ENCODE measurements at places on chromosomes 7 and 10.
A peak's percentile ranks its signal among the peaks of the same experiment; 100 is the strongest.

- DNase-seq, result no peak
Observed at GRCh38 chr7:151011097-151011409, 13.2 kb downstream of the ATG9B start.

- no peak for DNase-seq
Observed at GRCh38 chr10:98489561-98490481, 43.1 kb upstream of the HPS1 start.

- no peak for DNase-seq
Observed at GRCh38 chr7:77918676-77919075, 120.1 kb downstream of the PHTF2 start.

- DNase-seq, result no peak
Observed at GRCh38 chr10:6953271-6953801, 373.3 kb upstream of the PRKCQ start.

GRCh38 chr7:83806538-83806937 lies 157.6 kb upstream of the SEMA3E start:
- DNase-seq, result no peak

DNA sequence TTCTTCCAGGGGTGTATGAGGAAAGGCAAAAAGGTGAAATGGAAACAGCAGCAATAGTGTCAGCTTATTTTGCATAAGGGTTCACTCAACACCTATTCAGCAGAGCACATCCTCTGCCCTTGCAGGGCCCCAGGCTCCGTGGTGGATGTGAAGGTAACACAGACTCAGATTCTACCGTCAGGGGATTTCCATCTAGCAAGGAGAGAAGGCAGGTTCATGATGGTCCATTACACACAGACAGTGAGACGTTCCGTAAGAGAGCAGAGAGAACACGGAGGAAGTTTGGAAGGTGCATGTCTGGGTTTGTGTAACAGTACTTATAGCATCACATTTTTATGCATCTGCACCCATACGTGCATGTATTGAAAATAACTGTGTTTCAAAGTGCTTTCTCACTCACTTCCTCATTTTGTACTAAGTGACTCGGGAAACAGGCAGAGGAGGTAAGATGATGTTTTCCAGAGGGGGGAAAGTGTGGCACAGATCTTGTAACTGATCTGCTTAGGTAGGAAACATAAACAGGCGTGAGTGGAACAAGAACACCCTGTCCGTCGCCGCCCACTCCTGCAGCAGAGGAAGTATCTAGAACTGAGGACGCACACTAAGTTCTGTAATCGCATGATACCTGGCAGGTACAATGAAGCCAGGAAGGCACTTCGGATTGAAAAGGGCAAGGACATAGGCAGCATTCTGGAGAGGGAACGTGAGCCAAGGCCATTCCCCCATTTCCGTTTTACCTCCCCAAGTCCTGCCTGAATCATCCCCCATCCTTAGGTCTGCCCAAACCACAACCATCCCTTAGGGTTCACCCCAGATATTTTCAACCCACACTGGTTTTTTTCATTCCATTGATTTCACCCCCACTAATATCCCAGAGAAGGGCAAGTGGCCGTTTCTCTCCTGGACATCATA lies 1.0 kb upstream of the ENO4 start:
- DNase-seq, result no peak

GRCh38 chr10:75243426-75243825 lies 7.7 kb upstream of the COMTD1 start:
- DNase-seq, result no peak

GRCh38 chr10:34861293-34862021 lies 46.4 kb upstream of the PARD3 start:
- no peak for DNase-seq

DNA sequence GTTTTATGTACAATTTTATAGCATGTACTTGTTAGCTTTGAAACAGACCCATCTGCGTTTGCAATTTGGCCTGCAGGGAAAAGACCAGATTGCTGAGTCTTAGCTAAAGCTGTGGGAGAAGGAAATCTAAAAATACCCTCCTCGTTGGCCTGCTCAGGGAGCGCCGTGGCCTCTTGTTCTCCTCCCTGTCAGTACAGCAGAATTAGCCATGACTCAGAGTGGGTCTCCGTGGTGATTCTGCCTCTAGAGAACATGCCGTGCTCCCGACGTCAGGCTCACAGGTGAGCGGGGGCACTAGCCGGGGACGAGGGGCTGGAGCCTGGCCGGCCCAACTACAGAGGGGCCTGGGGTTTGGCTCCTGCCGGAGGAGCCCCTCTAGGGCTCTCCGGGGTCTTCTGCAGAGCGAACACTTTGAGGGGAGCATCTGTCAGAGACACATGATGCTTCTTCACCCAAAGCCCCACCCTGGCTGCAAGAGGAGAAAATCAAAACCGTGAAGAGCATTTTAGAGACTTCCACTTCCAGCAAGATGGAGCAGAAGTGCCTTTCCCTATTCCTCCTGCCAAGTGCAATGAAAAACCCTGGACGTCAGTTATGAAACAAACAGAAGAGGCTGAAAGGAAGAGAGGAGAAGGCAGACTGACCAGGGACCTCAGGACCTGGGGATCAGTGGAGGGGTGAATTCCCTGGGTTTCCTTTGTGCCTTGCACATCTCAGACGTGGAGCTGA lies 98.9 kb downstream of the LHPP start:
- no peak for DNase-seq

DNA sequence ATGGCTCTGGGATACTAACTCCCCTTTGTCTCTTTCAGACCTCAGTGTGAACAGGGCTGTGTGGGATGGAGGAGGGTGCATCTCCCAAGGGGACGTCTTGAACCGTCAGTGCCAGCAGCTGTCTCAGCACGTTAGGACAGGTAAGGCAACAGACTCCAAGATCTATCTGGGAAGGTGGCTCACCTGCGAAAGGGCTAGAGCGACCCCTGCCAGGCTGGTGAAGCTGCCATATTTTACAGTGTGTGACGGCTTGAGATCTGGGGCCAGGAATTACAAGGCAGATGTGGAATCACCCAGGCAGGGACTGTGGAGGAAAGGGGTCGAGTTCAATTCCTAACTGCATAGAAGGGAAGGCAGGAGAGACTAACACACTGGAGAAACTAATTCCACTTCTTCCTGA lies 11.2 kb downstream of the MUC17 start:
- DNase-seq, result no peak

DNA sequence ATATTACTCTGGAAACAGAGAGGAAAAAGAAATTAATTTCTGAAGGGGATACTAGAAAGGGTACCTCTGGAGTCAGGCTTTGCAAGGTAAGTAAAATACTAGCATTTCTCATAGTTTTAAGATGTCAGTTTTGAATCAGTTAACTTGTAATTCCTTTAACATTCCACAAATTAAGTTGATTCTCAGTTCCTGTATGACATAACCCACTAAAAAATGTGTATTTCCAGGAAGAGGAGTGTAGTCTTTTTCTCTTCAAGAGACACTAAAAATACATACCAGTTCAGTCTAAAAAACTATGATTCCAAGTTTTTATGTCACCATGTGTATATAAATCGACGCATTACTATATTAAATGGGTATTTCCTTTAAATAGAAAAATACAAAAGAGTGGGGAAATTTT lies 113.2 kb downstream of the CDK6 start:
- DNase-seq, result peak; percentile 44

DNA sequence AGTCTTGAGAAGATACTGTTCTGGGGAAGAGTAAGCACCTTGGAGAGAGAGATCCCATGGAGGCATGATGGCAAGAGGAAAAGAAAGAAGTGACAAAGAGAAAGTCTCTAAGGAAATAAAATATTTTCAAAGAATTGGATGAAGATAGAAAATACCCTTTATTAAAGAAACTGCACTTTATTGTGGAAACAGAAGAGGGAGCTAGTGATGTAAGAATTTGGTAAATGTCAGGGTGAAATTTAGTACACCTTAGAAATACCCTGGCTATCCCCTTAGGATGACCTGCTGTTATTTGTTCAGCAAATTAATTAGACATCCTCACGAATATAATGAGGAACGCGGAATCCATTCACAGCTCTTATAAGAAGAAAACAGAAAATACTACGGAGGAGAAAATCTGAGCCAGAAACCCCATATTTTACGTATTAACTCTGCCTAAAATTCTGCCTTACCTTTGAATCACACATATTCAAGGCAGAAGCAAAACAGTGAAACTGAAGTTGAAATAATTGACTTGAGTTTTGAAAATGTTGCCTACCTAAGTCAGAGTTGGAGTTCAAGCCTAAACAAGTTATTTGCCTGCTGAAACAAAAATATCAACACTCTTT lies 90.7 kb downstream of the TFPI2 start:
- DNase-seq, result peak; percentile 29

DNA sequence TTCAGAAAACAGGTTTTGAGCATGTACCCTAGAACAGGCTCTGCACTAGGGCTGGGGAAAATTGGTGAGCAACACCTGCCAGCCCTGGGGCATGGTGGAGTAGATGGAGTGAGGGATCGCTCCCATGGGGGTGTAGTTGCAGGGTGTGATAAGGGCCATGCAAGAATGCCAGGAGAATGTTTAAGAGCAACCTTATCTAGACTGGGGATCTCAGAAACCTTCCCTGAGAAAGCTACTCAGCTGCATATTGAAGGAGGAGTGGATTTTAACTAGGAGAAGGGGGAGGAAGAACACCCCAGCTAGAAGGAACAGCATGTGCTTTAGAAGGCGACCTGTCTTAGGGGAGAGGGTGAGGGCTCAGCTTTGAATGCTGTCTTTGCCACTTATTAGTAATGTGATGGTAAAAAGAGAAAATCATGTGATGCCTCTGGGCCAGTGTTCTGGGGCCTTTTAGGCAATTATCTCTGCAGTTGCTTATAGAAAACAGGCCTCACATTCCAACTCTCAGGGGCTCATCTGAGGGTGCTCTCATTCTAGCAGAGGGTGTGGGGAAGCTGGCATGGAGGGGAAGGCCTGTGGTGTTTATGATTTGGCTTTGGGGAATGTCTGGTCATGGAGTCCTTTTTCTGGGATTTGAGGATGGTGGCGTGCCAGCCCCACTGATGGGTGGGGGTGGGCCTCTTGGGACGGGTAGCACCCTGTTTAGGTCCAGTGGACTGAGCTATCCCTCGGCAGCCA lies 225.4 kb downstream of the BMPER start:
- no peak for DNase-seq

DNA sequence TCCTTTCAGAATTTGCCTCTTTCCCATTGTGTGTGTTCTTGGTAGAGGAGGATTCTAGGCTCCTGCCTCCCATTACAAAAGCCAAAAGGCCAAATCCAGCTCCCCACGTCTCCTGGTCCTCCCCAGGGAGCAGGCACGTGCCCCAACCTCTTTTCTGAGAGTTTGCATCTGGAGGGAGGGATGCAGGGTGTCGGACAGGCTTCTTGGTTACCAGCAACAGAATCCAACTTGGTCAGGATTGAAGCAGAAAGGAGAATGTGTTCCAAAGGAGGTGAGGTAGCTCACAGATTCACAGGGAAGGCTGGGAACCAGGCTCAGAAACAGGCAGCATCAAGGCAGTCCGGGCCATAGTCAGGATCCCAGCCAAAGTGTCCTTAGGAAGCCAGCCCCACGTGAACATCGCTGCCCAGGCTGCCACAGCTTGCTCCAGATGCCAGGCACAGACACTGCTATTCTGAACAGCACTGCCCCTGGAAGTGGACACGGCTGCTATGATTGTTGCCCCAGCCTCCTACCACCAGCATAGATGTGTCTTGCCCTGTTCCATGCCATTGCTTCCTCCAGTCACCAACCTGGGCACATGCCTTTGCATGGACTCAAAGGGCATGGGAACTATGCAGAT lies 264.2 kb upstream of the ZMIZ1 start:
- DNase-seq, result no peak

DNA sequence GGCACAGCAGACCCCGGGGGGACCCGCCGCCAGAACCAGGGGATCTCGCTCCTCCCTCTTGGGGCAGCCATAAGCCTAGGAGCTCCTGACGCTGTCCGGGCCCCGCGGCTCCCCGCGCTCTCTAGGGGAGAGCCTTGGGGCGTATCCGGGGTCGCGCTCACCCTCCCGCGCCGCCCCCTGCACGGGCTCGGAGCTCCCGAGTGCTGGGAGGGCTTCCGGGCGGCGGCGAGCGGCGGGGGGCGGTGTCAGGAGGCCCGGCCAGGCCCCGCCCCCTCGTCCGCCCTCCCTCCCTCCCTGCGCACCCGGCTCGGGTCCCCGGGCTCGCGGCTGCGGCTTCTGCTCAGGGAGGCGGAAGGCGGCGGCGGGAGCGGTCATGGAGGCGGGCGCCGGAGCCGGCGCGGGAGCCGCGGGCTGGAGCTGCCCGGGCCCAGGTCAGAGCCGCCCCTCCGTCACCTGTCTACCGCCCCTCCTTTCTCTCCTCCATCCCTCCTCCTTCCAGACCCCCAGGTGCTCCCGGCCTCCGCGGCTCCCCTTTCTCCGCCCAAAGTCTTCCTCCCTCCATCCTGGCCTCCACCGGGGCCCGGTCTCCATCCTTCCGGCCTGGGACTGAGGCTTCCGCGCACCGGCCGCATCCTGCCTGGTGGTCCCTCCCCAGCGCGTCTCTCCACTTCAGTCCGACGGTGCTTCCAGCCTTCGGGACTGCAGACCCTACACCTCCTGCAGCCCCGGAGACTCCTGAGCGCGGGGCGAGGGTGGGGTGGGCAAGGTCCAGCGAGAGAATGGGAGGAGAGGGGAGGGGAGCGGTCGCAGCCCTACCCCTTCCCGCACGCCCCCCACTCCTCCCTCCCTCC lies at the start of gene CCDC136:
TSS of gene CCDC136 (plus strand) at position 848 of the 851 bp plus-strand sequence. CDS start 444 bp downstream, outside the sequence.
- DNase-seq, result no peak

DNA sequence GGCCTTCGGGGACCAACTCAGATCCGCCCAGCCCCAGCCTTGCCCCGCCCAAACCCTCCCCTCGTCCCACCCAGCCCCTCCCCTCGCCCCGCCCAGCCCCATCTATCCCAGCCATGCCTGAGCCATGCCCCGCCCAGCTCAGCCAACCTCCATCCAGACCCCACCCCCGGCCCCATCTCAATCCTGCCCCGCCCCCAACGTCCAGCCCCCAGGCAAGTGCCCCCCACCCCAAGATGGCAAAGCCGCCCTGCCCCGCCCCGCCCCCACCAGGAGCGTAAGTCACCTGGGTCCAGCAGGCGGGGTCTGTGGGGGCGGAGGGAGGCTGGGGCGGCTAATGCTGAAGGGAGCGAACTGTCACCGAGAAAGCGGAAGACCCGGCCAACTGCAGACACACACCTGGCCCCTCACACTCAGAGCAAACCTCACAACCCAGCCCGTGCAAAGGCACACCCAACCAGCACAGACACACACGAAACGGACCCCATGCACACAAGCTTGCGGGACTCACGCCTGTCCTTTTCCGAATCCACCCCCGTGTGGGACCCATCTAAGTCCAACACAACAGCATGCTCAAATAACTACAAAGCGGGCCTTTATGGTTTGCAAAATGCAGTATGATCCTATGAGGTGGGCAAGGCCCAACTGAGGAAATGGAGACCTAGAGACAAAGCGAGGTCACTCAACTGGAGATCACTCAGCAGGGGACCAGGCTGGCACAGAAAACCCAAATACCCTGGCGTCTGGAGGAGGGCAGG lies 11.5 kb upstream of the OGA start:
- no peak for DNase-seq

DNA sequence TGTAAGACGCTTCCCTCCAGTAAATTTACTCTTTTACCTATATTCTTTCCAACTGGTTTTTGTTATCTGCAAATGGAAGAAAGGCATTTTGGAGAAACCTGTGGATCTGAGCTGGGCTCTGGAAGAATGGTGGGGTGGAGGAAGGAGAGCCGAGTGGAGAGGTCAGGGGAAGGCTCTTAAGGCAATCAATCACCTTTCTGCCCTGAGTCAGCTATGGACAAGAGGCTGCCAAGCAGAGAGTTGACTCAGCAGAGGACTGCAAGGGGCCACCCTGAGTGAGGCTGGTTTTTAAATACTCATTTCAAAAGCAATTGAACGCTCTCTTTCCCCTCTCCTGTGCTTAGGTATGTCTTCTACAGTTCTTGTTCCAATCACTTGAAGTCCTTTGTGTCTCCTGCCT lies 81.8 kb downstream of the SPAG6 start:
- DNase-seq, result no peak

Measured in kidney capillary endothelial cell (primary cell).